ENCODE measurements at places on chromosomes 7 and 10.

- no peak for DNase-seq
Measured at GRCh38 chr7:34463830-34464229, 194.2 kb upstream of the NPSR1 start.

- DNase-seq: no peak
Measured at GRCh38 chr7:129262324-129262723, 37.5 kb downstream of the AHCYL2 start.

- DNase-seq: no peak
Measured at GRCh38 chr7:908159-908581, 31.8 kb downstream of the GET4 start.

DNA sequence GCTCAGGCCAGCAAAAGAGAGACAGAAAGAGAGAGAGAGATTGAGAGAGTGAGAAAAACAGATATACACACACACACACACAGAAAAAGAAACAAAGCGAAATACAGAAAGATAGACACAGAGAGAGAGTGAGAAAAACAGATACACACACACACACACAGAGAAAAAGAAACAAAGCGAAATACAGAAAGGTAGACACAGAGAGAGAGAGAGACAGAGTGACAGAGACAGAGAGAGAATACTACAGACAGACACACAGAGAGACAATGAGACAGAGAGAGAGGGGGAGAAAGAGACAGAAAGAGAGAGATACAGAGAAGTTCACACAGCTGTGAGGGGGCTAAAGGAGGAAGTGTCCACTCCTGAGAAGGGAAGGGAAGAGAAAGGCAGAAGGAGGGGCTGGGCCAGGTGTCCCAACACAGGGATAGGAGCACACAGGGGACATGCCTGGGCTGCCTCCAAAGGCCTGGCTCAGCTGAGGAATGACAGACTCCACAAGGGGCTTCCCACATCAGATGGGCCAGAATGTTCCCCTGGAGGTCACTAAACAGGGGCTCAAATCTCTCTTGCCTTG, 4.3 kb downstream of the GCK start:
- DNase-seq: no peak

GRCh38 chr10:127047878-127048238, 142.6 kb downstream of the DOCK1 start:
- DNase-seq: no peak

DNA sequence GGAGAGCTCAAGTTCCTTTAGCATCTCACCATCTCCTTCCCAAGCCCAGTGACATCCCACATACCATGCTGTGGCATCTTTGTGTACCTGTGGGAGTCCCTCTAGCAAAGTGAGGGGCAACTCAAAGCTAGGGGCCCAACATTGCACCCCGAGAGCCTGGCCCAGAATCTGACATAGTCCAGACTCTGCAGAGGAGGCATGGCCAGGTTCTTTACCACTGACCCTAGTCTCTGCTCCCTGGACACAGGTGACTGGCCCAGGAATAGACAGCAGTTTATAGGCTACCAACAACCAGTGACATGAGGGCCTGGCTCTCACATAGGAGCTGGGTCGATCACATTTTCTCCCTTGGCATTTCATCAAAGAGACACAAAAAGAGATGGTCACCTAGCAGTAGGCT, 444.0 kb upstream of the ZMIZ1 start:
- DNase-seq: no peak
